GDM1 (cell line): ENCODE measurements at places on chromosomes 7 and 10.

- DNase-seq, result no peak
Measured at GRCh38 chr7:158048569-158048968, 539.1 kb downstream of the PTPRN2 start.

- no peak for DNase-seq
Measured at GRCh38 chr7:36583318-36583717, 141.0 kb downstream of the AOAH start.

DNA sequence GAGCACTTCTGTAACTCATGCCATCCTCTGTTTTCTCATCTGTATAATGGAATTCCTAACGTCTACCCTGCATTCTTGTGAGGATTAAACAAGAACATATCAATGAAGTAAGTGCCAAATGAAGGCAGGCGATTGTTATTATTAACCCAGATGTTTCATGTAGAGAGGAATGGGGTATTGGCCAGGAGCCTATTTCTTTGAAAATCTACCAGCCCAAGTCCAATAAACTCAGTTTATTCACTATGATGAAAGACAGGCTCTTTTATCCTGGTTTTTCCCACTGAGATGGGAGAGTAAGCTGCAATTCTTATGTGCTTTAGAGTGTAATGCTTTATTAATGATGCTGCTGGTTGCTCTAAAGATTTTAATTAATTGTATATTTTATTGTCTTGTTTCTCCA is 9.6 kb downstream of the CTTNBP2 start:
- DNase-seq, result no peak

GRCh38 chr7:107876916-107877315 is 14.1 kb upstream of the DLD start:
- DNase-seq, result no peak

GRCh38 chr10:42975558-42976340 is 101.1 kb upstream of the RET start:
- DNase-seq, result no peak

GRCh38 chr10:26755443-26755903 is 58.0 kb downstream of the PDSS1 start:
- no peak for DNase-seq

DNA sequence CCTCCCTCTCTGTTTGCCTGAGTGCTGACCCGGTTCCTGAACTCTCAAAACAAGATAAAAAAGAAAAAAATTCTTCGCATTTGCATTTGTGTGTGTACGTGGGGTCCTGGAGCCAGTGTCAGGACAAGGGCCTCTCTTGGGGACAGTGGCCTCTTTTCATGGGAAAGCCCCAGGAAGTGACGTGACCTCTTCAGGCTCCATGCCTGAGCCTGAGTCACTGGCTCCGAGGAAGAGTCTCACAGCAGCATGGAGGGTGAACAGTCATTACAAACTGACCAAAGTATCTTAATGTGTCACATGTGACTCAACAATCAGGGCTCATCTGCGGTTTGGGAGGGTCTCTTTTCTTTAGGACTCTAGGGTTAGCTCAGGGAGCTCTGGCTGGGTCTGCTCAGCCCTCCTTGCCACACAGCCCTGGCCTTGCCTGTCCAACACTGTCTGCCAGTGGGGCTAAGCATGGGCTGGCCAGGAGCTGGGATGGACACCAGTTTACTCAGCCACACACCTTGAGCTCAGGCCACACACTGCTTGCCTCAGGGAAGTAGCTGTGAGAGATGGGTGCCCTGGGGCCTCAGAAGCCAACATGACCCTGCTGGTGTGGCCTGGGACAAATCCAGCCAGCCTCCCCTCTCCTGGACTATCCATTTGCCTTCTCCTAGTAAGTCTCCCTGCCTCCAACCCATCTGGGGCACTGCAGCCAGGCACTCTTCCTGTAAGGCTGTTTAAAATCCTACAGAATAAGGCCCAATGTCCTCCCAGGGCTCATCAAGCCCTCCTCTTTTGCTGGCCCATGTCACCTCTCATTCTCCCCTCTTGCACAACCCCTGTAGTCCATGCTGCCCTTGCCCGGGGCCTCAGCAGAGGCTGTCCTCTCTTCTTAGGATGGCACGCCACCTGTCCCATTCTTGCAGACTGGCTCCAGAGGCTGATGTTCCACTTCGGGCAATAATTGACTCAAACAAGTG is 10.5 kb downstream of the TMEM273 start:
- no peak for DNase-seq

- no peak for DNase-seq
Measured at GRCh38 chr10:77032188-77032570, 605.4 kb downstream of the KCNMA1 start.

- no peak for DNase-seq
Measured at GRCh38 chr7:152673897-152674296, 2.0 kb downstream of the XRCC2 start.

DNA sequence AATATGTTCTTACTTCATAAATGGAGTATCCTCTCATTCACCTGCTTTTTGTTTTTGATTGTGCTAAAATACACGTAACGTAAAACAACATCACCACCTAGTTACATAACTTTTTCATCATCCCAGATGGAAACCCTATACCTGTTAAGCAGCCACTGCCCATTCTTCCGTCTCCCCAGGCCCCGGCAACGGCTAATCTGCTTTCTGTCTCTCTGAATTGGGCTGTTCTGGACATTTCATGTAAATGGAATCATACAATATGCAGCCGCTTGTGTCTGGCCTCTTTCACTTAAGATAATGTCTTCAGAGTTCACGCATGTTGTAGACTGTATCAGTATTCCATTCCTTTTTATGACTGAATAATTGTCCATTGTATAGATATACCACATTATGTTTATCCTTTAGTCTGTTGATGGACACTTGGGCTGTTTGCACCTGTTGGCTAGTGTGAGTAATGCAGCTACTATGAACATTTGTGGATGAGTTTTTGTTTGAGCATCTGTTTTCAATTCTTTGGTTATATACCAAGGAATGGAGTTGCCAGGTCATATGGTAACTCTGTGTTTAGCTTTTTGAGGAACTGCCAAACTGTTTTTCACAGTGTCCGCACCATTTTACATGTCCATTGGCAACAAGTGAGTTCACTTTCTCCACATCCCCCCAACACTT is 14.1 kb upstream of the SUN1 start:
- no peak for DNase-seq

- no peak for DNase-seq
Measured at GRCh38 chr10:93266858-93267257, 193.2 kb downstream of the CYP26A1 start.

- no peak for DNase-seq
Measured at GRCh38 chr7:134897936-134898335, 88.4 kb upstream of the AGBL3 start.

DNA sequence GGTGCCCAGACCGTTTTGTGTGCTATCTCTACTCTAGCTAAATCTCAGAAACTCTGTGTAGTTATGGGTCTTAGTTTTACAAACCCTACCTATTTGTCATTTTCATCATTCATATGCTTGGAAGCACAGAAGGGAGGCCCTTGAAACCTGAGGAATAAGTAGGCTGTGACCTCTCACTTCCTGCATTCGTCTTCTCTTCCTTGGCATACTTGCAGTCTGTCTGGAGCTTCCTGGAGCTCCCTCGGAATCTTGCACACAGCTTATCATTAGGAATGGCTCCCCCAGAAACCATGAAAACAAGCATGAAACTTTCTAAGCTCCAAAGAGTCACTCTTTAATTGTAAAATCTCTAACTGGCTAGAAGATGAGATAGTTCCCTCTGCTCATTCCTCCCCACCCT is 376.9 kb upstream of the MYO3A start:
- no peak for DNase-seq

GRCh38 chr10:86872757-86873156 is 84.7 kb downstream of the MMRN2 start:
- DNase-seq, result peak; percentile 61

DNA sequence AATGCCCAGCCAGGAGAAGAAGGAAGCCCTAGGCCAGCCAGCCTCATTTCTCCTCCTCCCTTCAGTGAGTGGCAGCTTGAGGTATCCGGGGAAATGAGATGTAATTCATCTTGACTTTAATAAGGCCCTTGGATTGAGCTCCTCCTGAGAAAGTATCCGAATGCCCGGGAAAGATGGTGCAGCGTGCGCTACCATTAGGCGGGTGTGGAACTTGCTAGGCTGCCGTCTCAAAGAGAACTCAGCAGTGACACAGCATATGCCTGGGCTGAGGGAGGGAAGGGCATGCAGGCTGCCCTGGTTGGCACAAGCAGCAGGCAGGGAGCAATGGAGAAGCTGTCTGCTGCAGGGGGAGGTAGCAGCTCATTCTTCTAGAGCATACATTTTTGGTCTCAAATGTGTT is 659.8 kb upstream of the FOXK1 start:
- no peak for DNase-seq

DNA sequence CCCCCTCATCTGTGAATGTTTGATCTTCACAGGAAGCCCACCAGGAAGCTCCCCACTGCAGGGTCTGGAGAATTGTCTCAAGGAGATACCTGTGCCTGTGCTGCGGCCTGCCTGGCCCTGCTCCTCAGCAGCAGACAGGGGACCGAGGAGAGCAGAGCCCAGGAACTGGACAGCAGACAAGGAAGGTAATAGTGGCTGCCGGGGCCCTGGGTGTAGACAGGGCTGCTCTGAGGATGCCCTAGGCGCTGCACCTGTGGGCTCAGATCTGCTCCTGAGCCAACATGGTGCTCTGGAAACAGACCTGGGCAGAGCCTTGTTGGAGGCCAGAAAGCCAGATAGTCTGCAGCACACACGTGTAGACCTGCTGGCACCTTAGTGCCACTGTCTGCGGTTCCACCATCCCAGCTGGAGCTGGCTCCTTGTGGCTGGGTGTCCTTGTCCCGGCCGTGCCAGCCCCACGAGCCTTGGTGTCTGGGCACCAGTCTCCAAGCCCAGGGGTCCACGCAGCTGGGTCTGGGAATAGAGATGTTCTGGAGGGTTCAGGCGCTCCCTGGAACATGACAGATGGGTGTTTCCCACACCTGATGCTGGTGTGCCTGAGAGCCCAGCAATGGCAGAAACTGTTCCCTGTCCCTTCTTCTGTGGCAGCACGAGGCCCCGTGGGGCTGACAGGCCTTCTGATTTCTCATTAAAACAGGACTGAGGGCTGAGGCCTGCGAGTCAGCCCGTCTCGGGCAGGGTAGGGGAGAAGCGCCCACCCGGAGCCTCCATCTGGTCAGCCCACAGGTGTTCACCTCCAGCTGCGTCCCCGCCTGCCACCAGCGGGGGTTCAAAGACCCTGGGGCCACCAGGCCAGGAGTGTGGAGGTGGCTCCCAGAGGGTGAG is 44.7 kb downstream of the ZNF467 start:
- DNase-seq, result no peak

GRCh38 chr10:91528080-91528479 is 104.8 kb downstream of the PPP1R3C start:
- DNase-seq, result no peak

DNA sequence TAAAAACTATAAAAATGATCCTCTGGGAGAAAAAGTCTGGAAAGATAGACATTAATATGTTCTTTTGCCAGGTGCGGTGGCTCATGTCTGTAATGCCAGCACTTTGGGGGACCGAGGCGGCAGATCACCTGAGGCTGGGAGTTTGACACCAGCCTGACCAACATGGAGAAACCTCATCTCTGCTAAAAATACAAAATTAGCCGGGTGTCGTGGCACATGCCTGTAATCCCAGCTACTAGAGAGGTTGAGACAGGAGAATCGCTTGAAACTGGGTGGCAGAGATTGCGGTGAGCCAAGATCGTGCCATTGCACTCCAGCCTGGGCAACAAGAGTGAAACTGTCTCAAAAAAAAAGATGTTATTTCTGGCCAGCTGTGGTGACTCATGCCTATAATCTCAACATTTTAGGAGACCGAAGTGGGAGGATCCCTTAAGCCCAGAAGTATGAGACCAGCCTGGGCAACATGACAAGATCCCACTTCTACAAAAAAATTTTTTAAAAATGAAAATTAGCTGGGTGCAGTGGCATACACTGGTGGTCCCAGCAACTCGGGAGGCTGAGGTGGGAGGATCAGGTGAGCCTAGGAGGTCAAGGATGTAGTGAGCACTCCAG is 101.9 kb upstream of the LRRN3 start:
- DNase-seq, result no peak

- no peak for DNase-seq
Measured at GRCh38 chr7:31116615-31117014, 64.5 kb downstream of the ADCYAP1R1 start.

DNA sequence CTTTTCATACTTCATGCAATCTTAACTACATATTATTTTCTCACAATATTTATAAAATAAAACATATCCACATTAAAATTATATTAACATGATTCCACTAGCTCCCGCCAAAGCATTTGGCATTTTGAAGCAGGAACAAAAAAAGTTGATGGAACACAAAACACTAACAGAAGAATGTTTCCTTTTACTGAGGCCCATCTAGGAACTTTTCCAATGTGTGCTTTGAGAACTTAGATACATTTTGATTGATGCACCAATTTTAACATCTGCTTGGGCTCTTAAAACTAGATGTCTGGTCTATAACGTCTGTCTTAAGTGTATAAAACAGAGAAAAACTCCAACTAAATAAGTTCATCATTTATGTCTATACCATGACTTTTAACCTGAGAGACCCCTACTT is 1214.8 kb downstream of the SORCS1 start:
- no peak for DNase-seq

DNA sequence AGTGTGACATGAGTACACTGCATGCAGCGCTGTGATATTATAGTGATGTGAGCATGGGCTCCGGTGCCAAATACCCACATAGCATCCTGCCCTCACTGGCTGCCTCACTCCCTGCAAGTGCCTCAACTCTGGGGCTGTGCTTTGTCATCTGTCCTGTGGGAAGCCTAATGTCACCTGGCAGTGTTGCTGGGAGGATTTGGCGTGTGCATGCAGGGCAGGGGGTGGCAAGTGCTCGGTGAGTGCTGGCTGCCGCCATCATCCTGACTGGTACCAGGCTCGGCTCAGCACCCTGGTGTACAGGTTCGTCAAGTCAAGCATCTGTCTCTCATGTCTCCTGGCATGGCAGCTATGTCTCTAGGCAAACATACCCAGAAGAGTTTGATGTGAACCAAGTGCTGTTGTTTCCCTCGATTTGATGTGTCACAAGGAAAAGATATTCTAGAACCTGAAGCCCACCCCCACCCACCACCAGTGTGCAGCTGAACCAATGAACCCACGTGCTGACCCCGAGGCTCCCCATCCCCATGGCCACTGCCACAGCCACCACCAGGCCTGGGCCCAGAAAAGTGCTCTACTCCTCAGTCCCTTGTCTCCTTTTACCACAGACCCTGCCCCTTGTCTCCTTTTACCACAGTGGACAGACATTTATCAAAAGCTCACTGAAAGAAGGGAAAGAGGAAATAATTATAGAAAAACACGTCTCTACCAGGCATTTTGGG is 135.8 kb downstream of the MAPK8 start:
- no peak for DNase-seq

DNA sequence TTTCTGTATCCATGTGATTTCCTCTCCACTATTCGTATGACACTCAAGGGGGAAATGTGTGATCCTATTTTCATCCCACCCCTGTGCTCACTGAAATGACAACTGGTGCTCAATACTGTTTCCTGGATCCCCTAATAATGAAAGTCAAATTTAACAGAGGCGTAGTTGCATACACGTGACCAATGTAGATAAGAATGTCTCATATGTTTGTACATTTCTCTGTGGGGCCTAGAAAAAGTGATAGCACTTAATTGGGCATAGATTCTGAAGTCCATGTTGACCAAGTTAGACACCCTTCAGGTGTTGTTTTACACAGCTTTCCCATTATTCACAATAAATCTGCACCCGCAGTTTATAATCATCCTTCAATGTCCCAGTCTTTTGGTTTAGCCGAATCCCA is 59.1 kb downstream of the JAZF1 start:
- DNase-seq, result no peak

- no peak for DNase-seq
Measured at GRCh38 chr7:30933124-30933974, 21.7 kb downstream of the AQP1 start.
